ENCODE measurements at places on chromosomes 7 and 10.

DNA sequence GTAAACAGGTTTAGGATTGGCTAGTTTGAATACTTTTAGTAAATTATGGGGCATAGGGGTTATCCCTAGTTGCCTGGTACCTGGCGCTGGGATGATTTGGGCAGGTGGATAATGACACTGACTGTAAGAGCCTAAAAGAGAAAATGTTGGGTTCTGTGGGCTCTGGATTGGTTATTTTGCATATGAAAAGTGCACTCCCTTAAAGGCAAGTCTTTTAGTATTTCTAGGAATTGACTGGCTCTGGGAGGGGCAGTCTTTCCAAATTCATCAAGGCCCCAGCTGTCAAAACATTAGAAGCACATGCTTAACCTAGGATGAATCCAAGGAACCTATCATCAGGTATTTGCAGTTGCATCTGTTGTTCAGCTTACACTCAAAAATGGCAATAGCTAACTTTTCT, 454.6 kb upstream of the SORCS1 start:
- DNase-seq: no peak
- H3K4me1 ChIP-seq: no peaks in the 10 kb centered on the region
- no peak overlapping the region for H3K27ac ChIP-seq
- no peaks in the 10 kb centered on the region for H3K27me3 ChIP-seq

DNA sequence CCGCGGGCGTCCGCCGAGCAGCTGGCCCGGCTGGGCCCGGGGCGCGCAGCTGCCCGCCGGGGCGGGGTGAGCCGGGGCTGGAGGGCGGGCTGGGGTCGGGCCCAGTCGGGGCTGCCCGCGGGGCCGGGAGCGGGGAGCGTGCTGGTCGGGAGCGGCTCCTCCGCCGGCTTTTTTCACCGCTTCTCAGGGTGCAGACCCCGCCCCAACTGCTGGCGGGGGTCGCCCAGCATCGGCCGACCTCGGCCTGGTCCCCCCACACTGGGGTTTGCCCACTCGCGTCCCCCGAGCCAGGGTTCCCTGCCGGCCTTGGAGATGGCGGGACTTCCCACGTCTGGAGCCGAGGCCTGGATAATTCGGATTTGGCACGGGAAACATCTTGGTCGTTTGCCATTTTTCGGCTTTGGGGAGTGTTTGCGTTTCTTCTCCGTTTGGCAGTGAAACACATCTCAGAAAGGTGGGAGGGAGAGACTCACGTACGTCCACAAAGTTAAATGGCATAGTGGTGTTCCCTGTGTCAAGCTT, 432 bp downstream of the TMEM248 start:
- peak overlapping the region; percentile 14 for H3K27ac ChIP-seq
- no peaks in the 10 kb centered on the region for H3K4me1 ChIP-seq
- H3K4me3 ChIP-seq: peak overlapping the region; percentile 90
- no peaks in the 10 kb centered on the region for H3K27me3 ChIP-seq
- DNase-seq: no peak

DNA sequence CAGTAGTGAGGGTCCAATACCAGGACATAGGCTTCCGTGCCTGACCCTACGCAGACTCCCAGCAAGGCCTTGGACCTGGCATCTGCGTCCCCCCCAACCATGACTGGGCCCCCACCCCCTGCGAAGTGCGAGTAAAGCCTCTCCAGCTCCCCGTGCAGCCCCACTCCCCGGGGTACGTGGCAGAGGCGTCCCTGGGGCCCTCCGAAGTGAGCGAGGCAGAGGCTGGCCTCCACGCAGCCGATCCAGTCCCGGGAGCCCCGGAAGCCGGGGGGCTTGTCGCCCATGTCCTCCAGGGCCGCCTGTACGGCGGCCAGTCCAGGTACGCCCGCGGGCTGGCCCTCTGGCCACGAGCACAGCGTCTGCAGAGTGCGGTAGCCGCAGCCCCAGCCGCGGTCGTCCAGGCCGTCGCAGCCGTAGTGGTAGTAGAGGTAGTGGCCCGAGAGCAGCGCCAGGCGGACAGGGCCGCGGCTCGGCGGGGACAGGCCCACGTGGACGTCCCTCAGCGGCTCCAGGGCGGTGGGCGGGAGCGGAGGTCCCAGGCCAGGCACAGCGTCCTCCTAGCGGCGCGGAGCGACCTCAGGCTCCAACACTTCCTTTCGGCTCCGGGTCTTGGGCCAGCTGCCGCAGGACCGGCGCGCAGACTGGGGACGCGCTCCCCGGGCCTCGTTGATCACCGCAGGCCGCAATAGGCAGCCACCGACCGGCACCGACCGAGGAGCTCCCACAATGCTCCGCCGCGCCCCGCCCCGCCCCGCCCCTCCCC, at the start of gene UFSP1:
UFSP1 (minus strand) TSS at position 728 of the 763 bp plus-strand sequence; CDS start at position 284, 444 bp downstream.
- DNase-seq: no peak
- peak within 1 kb of the TSS; percentile 95 for H3K27ac ChIP-seq
- H3K4me1 ChIP-seq: peaks cover 2% of the 10 kb centered on the region
- H3K4me3 ChIP-seq: peak within 1 kb of the TSS; percentile 71
- peaks cover 19% of the 10 kb centered on the region for H3K36me3 ChIP-seq
- no peaks in the 10 kb centered on the region for H3K27me3 ChIP-seq

- no peak for DNase-seq
- no peaks in the 10 kb centered on the region for H3K27me3 ChIP-seq
- H3K36me3 ChIP-seq: no peaks in the 10 kb centered on the region
- H3K4me1 ChIP-seq: peaks cover 5% of the 10 kb centered on the region
- H3K4me3 ChIP-seq: no peak overlapping the region
These were observed 2.6 kb upstream of the TCERG1L start for GRCh38 chr10:131314148-131314547.

- H3K4me1 ChIP-seq: peaks cover 4% of the 10 kb centered on the region
- H3K36me3 ChIP-seq: no peaks in the 10 kb centered on the region
- DNase-seq: no peak
- no peak overlapping the region for H3K4me3 ChIP-seq
- no peaks in the 10 kb centered on the region for H3K27me3 ChIP-seq
These were observed 80.1 kb upstream of the PDZD8 start for GRCh38 chr10:117455346-117455745.

- no peak overlapping the region for H3K4me3 ChIP-seq
- H3K4me1 ChIP-seq: peaks cover 9% of the 10 kb centered on the region
- no peak for DNase-seq
- no peaks in the 10 kb centered on the region for H3K27me3 ChIP-seq
- no peak overlapping the region for H3K27ac ChIP-seq
These were observed 129.9 kb downstream of the DOCK4 start for GRCh38 chr7:112076324-112076723.

- peaks cover 29% of the 10 kb centered on the region for H3K27me3 ChIP-seq
- H3K36me3 ChIP-seq: no peaks in the 10 kb centered on the region
- peak within 1 kb of the TSS; percentile 48 for H3K4me3 ChIP-seq
- peaks cover 3% of the 10 kb centered on the region for H3K4me1 ChIP-seq
- DNase-seq: peak; percentile 89
These were observed at the start of gene MKX for GRCh38 chr10:27745732-27746396. Gene MKX (minus strand): TSS chr10:27745819. CDS start chr10:27743415, 2,404 bp downstream.

DNA sequence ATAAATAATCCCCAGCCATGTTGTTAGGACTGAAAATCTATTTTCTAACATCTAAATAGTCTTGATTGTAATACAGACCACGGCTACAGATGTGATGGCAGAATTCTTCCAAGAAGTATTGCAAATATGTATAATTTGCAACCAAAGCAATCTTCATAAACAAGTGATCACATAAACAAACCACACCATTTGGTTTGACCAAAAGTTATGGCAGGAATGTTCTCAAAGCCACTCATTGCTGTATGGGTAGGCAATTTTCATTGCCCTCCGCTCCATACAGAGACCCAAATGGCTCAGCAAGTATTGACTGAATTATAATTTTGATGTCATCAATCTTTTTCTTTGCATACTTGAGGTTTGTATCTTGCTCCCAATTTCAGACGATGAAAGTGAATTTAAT, 19.0 kb upstream of the RHOBTB1 start:
- H3K27me3 ChIP-seq: no peaks in the 10 kb centered on the region
- no peaks in the 10 kb centered on the region for H3K4me1 ChIP-seq
- H3K27ac ChIP-seq: no peak overlapping the region
- no peak overlapping the region for H3K4me3 ChIP-seq
- DNase-seq: no peak
- no peaks in the 10 kb centered on the region for H3K36me3 ChIP-seq

GRCh38 chr10:125029584-125030242, 87.8 kb downstream of the ZRANB1 start:
- peaks cover 2% of the 10 kb centered on the region for H3K36me3 ChIP-seq
- DNase-seq: no peak
- H3K4me1 ChIP-seq: no peaks in the 10 kb centered on the region
- no peaks in the 10 kb centered on the region for H3K27me3 ChIP-seq
- H3K27ac ChIP-seq: no peak overlapping the region

DNA sequence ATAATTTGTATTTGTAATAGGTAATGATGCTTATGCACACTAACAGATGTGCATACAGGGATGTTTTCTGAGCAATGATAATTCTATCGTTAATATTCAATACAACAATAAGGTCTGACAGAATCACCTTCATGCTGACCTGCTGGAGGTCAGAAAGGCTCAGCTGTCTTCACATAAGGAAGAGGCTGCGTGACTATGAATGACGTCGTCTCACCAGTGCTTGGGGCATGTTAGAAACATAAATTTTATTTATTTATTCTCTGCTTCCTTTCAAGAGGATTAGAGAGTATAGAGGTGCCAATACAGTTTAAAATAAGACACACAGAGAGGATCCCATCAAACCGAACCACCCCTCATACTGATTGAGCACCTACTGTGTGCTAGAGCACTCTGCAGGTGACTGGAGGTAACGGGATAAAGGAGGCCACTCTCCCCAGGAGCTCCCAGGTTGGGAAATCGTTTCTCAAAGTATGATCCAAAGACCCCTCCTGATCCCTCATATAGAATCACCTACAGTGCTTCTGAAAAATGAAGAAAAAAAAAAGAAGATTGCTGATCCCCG, 265.6 kb upstream of the NPVF start:
- peaks cover 4% of the 10 kb centered on the region for H3K4me1 ChIP-seq
- H3K36me3 ChIP-seq: no peaks in the 10 kb centered on the region
- H3K4me3 ChIP-seq: no peak overlapping the region

- DNase-seq: no peak
- H3K27ac ChIP-seq: no peak overlapping the region
- no peak overlapping the region for H3K4me3 ChIP-seq
- no peaks in the 10 kb centered on the region for H3K36me3 ChIP-seq
- no peaks in the 10 kb centered on the region for H3K4me1 ChIP-seq
These were observed 89.8 kb downstream of the GLRX3 start for GRCh38 chr10:130226012-130226411.

DNA sequence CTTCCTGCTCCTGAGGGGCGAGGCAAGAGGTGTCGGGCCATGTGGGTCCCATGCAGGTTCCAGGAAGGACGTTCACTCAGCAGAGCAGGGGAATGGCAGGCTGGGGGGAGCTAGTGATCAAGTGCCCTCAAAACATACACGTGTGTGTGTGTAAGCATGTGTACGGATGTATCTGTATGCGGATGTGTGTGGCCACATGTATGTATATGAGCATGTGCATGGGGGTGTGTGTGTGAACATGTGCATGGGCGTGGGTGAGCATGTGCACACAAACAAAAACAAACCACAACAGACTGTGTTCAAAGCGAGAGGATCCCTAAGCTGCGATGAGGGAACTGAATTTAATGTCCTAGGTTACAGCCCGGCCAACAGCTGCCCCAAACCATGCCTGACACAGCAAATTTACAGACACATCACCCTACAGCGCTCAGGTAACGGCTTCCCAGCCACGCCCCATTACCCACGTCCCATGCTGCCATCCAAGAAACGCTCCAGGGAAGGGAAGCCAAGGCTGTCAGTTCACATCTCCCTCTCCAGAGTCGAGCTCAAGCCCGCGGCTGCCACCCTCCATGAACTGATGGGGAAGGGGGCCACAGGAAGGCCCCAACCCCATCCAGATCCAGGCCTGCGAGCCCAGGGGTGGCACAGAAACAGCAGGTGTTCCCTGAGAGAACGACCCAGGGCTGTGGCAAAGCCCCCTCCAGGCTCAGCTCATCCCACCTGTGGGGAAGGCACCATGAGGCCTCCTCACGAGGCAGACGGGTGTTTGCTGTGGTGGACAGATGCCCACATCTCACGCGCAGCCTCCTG, 56.6 kb downstream of the PTPRN2 start:
- no peaks in the 10 kb centered on the region for H3K4me1 ChIP-seq
- H3K27ac ChIP-seq: no peak overlapping the region
- no peak for DNase-seq
- no peak overlapping the region for H3K4me3 ChIP-seq

DNA sequence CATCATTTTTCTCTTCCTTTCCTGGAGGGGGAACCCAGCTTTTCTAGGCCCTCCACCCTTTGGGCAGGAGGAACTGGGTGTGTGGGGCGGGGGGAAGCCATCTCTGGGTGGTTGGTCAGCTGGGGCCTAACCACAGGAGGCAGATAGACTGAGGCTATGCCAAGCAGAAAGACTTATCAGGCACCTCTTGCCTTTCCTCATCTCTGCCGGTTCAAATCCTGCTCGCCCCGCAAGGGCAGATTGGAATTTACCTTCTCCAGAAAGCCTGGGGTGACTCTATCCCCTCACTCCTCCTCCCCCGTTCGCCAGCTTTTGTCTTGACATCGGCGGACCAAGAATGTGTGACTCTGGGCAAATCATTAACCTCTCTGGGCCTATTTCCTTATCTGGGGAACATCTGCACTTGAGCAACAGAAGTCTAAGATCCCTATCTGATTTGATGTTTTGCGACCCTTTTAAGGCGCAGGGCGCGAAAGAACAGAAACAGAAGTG, 584 bp upstream of the GARS1 start:
- no peaks in the 10 kb centered on the region for H3K27me3 ChIP-seq
- DNase-seq: peak; percentile 85
- peak overlapping the region; percentile 44 for H3K4me3 ChIP-seq
- H3K4me1 ChIP-seq: no peaks in the 10 kb centered on the region
- H3K27ac ChIP-seq: peak overlapping the region; percentile 44

DNA sequence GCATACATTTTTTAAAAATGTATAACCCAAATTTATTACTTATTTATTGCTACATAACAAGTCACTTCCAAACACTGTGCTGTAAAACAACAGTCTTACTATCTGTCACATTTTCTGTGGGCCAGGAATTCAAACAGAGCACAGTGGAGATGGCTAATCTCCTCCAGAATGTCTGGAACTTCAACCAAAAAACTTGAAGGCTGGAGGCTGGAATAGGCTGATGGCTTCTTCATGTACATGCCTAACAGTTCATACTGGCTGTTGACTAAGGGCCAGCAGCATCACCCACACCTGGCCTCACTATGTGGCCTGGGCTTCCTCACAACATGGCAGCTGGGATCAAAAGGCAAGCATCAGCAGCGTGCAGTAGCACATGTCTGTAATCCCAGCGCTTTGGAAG, 92.4 kb upstream of the KMT2E start:
- no peaks in the 10 kb centered on the region for H3K27me3 ChIP-seq
- no peak for DNase-seq
- no peaks in the 10 kb centered on the region for H3K36me3 ChIP-seq
- no peaks in the 10 kb centered on the region for H3K4me1 ChIP-seq
- no peak overlapping the region for H3K27ac ChIP-seq

GRCh38 chr10:46218921-46219320, 67.9 kb upstream of the ANTXRL start:
- peak; percentile 45 for DNase-seq
- no peaks in the 10 kb centered on the region for H3K4me1 ChIP-seq
- H3K27me3 ChIP-seq: no peaks in the 10 kb centered on the region

- no peaks in the 10 kb centered on the region for H3K27me3 ChIP-seq
- no peak for DNase-seq
- H3K4me3 ChIP-seq: no peak overlapping the region
- no peaks in the 10 kb centered on the region for H3K36me3 ChIP-seq
- H3K27ac ChIP-seq: no peak overlapping the region
- no peaks in the 10 kb centered on the region for H3K4me1 ChIP-seq
These were observed 598.5 kb downstream of the SORCS3 start for GRCh38 chr10:105239311-105240219.

- H3K36me3 ChIP-seq: no peaks in the 10 kb centered on the region
- H3K4me1 ChIP-seq: no peaks in the 10 kb centered on the region
- DNase-seq: peak; percentile 76
- no peak overlapping the region for H3K4me3 ChIP-seq
- no peak overlapping the region for H3K27ac ChIP-seq
These were observed 538.9 kb downstream of the INHBA start for GRCh38 chr7:41163991-41164390.

Measured in mesendoderm (in vitro differentiated cells).